RWPE1 (cell line): ENCODE measurements at places on chromosomes 11 and 22.

DNA sequence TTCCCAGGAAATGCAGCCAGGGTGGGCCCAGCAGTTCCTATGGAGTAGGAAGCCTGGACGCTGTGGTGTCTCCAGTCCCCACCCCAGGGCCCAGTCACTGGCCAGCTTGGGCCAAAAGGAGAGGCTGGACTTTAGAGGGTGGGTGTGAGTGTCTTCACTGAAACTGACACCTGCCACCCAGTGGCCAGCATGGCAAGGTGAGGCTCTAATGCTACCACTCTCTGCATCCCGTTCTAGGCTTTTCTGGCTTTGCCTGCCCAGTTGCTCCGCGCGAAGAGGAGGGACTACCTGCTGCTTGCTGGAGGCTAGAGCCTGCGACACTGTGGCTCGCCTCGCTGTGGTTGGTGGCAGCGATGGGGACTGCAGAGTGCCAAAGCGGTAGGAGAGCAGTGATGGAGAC is 35.4 kb downstream of the C22orf42 start:
- DNase-seq, result no peak

GRCh38 chr11:69057801-69058200 is 9.1 kb downstream of the TPCN2 start:
- DNase-seq, result no peak

GRCh38 chr11:88175569-88176075 is 379 bp upstream of the RAB38 start:
- no peak for DNase-seq

GRCh38 chr22:47083379-47083986 is 321.0 kb downstream of the TBC1D22A start:
- no peak for DNase-seq

GRCh38 chr11:116579031-116579653 is 193.6 kb downstream of the BUD13 start:
- no peak for DNase-seq

DNA sequence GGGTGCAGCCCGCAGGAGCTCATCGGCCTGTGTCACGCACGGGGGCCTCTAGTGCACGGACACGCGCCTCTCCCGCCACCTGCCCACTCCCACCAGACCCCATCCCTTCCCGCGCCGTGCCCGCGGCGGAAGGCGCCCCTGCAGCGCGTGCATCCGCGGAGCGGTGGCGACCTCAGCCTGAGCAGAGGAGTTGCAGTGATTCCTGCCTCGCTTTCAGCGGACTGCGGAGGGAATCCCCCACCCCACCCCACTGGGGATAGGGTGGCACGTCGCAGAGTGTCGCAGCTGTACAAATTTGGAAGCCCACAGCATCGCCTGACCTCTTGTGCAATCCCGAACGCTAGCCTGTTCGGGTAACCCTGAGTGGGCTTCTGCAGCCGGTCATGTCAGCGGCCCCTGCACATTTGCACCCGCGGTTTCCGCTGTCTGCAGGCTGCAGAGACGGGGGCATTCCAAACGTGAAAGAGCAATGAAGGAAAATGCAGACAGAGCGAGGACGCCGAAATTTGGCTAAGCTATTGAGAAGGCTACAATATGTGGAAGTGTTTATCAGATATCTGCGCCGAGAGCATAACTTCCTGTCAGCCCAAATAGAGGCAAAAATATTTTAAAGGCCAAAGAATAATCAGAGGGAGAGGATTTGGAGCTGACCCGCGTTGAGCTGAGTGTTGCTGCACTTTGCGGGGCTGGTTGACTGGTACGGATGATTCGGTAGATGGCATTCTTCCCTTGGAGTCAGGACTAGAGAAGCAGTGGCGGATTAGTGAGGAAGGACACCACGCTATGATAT is 617 bp upstream of the ARHGAP20 start:
- DNase-seq, result no peak

GRCh38 chr11:66111158-66111557 is 41.1 kb downstream of the PACS1 start:
- no peak for DNase-seq

DNA sequence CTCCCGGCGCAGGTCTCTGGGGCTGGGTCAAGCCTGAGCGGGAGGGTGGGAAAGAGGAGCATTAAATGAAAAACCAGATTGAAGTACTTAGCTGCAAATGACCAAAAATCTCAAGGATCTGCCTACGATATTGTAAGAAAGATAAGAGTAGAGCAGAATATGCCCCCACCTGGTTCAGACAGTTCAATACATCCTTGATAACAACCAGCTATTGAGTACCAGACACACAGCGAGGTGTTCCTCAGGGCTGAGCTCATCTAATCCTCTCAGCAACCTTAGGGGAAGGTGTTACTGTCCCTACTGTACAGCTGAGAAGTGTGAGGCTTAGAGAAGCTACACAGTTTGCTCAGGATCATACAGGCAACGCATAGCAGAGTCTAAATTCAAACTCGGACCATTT is 27.4 kb upstream of the HMGXB4 start:
- no peak for DNase-seq

GRCh38 chr11:69666261-69666660 is 8.9 kb downstream of the LTO1 start:
- DNase-seq, result no peak

DNA sequence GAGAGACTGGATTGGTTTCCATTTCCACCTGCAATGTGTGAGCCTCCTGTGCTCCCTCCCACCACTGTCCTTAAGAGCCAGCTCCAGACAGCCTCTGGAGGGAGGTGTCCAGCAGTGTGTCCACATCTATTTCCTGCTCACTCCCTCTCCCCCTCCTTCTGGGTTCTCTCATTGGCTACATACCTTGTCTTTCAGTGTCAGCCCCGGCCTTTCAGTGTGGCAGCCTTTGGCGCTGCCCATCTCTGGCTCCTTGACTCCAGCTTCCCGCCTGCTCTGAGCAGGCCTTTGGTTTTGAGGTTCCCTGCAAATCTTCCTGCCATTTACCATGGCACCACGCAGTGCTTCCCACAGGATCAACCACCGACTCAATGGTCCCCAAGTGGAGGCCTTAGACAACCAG is 19.0 kb upstream of the PTPRJ start:
- no peak for DNase-seq

- no peak for DNase-seq
Observed at GRCh38 chr22:50032109-50032871, 19.7 kb upstream of the IL17REL start.

DNA sequence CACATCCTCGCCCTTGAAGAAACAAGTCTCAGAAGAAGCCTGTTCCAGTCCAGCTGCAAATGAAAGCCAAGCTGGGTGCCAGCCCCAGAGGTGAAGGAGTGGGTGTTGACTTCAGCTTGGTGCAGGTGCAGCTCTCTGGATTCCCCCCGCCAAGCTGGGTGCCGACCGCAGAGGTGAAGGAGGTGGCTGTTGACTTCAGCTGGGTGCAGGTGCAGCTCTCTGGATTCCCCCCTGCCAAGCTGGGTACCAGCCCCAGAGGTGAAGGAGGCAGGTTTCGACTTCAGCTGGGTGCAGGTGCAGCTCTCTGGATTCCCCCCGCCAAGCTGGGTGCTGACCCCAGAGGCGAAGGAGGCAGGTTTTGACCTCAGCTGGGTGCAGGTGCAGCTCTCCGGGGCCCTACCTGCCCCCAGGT is 1234.0 kb downstream of the TBC1D22A start:
- no peak for DNase-seq

GRCh38 chr11:66595245-66595904 is 2.4 kb downstream of the CCS start:
- no peak for DNase-seq

- DNase-seq, result no peak
Observed at GRCh38 chr11:12958986-12959385, 50.1 kb upstream of the RASSF10 start.
